ENCODE measurements at places on chromosomes 7 and 10. TPM values are rescaled to one million over a fixed set of nuclear protein-coding genes. Genes with fewer than 3 reads are reported as not detected.

GRCh38 chr10:125232841-125233240, 72.5 kb upstream of the CTBP2 start:
- no peak for DNase-seq

DNA sequence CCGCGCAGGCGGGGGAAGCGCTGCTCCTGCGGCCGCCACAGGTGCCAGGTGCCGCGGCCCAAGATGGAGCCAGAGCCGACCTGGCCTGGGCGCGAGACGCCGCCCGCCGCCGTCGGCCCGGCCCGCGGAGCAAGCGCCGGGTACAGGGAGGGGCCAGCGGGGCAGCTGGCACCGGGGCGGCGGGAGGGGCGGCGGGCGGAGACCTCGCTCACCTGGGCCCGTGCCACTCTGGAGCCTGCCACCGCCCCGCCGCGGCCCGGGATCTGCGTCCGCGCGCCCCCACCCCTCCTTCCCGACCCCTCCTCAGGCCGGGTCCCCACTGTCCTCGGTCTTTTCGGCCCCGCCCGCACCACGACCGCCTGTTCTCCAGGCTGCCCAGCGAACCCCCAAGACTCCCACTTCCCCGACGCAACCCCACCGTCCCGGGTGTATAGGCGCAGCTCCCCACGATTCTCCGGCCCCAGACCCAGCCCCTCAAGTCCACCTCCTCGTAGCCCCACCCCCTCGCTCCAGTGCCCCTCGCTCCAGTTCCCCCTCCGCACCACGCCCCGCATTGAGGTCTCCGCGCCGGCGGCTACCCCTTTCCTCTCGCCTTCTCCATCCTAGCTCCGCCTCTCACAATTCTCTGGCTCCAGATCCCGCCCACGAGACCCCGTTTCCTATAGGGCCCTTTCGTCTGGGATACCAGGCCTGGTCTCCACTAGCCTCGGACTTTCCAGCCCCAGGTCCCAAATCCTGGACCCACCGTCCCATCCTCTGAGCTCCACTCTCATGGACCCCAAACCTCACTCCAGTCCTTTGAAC, at the start of gene GPRIN2:
Gene GPRIN2 (minus strand): TSS at position 144 of the 804 bp plus-strand sequence. CDS start 5,922 bp downstream, outside the sequence.
- DNase-seq: no peak

GRCh38 chr7:47346377-47346914, 235.5 kb downstream of the TNS3 start:
- no peak for DNase-seq

DNA sequence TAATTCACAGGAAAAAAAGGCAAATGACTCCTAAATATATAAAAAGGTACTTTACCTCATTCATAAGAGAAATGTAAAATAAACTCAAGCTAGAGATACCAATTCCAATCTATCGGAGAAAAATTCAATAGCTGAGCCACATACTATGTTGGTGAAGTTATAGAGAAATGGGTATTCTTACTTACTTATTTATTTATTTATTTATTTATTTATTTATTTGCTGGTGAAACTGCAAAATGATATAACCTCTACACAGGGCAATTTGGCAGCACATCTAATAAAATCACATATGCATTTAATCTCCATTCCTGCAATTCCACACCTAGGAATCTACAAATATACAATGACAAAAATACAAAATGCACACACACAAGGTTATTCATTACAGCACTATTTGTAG, 117.5 kb upstream of the TMEM168 start:
- no peak for DNase-seq

The ORC5 gene
- total RNA-seq: 36.7 TPM

All from A673 (cell line).